ENCODE measurements at places on chromosomes 6 and 20.

GRCh38 chr20:47276851-47277534 lies 79.5 kb downstream of the ZMYND8 start:
- peak; percentile 35 for DNase-seq

GRCh38 chr6:138157986-138158638 lies 3.6 kb upstream of the ARFGEF3 start:
- DNase-seq = no peak

- DNase-seq = no peak
Measured at GRCh38 chr6:4169028-4169789, 33.8 kb upstream of the ECI2 start.

- no peak for DNase-seq
Measured at GRCh38 chr6:113017353-113017752, 670.2 kb downstream of the RFPL4B start.

DNA sequence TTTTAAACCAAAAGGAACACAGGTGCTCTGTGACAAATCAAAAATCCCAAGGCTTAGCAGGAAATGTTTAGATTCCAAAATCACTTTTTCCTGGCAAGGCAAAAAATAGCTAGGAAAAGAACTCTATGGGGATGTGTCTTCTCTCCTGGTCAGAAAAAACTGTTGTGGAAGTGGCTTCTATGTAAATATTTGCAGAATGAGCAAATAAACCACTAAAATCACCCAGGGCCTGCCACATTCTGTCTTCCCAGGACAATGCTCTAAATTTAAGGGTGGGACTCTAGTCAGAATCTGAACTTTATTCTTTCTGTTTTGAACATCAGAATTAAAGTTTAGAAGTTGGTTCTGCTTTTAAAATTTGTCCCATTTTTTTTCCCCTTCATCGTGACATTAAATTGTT lies 29.3 kb downstream of the GCM1 start:
- DNase-seq = peak; percentile 11

- DNase-seq = no peak
Measured at GRCh38 chr20:51369503-51369902, 173.0 kb downstream of the NFATC2 start.

DNA sequence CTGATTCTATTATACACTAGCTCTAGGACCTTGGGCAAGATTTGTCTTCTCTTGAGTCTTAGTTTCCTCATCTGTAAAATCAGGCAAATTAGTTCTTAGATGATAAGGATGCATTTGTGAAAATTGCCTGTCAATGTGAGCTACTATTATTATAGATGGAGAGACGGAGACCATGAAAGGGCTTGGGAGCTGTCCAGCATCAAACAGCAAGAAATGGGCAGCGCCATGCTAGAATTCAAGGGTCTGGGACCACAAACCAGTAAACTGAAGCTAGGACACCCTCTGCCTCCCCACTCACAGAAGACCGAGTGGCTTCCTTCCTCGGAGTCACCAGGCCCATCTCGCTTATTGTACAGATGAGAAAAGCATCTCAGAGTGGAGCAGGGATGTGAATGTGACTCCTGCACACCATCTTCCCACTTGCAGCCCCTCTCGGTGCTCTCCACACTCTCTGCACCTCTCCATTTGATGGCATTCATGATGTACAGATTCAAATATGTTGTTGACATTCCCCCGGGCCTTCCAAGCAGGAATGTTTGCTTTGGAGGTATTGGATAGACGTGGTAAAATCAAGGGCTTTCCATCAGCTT lies 24.1 kb upstream of the BPIFA3 start:
- DNase-seq = no peak

DNA sequence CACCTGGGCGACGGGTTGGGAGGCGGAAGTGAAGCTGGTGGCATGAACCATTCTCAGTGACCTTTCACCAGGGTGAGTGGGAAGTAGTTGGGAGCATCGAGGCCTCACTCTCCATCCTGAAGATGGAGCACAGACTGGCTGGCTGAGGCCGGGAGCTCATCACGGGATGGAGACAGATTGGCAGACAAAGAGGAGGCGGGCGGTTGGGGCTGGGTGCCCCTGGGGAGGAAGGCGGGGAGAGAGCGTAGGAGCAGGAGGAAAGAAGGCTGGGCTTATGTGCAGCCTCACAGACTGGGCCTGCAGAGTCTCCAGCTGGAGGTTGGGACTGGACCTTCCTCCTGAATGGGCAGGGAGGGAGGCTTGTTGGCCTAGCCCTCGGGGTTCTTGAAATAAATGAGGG lies 44.2 kb upstream of the SCRT2 start:
- DNase-seq = no peak

DNA sequence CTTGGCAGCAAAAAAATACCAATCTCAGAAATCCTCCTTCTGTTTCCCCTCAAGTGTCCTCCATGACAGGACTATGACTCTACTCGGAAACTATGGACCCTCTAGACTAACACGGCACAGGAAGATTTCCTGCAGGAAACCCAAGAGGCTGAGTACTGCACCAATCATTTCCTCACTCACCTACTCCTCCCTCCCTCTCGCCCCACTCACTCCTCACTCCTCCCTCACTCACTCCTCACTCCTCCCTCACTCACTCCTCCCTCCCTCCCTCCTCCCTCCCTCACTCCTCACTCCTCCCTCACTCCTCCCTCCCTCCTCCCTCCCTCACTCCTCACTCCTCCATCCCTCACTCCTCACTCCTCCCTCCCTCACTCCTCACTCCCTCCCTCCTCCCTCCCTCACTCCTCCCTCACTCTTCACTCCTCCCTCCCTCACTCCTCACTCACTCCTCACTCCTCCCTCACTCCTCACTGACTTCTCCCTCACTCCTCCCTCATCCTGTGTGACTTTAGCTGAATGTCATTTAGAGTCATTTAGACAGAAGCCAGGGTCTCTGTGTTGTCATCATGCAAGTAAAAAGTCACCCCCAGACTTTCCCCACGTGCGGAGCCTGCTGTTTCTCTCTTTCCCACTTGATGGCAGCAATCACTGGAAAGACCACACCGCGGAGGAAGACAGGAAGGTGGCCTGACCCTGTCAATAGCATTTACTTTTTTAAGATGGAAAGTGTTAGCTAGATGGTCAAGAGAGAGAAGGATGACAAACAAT lies 226.8 kb upstream of the PDE10A start:
- peak; percentile 17 for DNase-seq

GRCh38 chr6:15509335-15509933 lies 153.4 kb downstream of the DTNBP1 start:
- DNase-seq = no peak

DNA sequence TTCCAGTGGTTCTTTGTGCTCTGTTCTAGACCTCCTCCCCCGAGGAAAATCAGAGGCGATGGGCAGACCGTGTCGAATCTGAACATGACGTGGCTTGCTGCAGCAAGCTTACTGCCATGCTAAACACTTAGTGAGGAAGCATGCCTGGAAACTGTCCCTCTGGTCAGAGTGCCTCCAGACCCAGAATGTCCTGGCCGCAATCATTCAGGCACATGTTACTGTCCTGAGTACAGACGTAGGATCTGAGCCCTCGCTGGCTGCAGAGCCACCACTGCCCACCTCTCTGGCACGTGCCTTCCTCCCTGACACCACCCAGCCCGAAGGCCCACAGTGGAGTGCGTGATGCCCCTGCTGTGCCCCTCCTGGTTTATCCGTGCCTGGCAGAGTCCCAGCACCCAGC lies 163.6 kb downstream of the SYNDIG1 start:
- DNase-seq = no peak

DNA sequence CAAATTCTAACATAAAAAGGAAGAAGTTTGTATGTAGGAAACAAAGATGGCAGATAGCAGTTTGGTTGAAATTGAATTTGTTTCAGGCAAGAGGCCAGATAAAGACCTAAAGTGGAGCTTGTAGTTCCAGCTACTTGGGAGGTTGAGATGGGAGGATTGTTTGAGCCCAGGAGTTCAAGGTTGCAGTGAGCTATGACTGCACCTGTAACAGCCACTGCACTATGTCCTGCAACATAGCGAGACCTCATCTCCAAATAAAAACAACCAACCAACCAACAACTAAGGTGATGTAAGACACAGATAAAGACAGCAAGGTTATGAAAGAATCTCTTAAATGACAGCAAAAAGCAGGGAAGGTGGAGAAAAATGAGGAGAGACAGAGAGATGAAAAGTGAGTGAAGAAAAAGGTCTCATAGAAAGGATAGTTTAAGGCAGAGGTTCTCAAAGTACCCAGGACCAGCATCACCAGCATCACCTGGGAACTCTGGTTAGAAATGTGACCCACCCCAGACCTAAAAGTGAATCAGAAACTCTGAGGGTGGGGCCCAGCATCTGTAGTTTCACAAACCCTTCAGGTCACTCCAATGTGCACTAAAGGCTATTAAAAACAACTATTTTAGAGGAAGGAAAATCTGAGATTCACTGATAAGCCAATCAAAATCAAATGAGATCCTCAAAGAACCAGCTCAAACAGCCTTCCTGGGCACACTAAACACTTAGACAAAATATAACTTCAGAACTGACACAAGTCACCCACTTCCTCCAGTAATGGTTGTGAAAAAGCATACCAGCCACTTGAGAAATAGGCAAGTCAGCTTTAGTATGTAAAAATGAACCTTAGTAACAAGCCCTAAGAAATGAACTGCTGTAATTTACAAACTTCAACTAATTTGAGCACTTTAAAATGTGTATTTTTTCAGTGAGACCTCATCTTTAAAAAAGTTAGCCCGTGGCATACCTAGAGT lies 57.6 kb downstream of the FAM184A start:
- DNase-seq = no peak

All from Daoy (cell line).